ENCODE measurements at places on chromosomes 2 and 18. TPM values are rescaled to one million over a fixed set of nuclear protein-coding genes. Genes with fewer than 3 reads are reported as not detected.

The CERKL gene
- total RNA-seq: not detected

The DIPK1C gene
- total RNA-seq: not detected

The TBR1 gene
- 0.05 TPM for total RNA-seq

GRCh38 chr2:219434718-219435525 lies at the start of gene SPEG:
TSS of gene SPEG (plus strand) at chr2:219434843. CDS start at chr2:219434978, 135 bp downstream.
- H3K4me1 ChIP-seq: no peaks in the 10 kb centered on the region
- H3K27ac ChIP-seq: no peak within 1 kb of the TSS
- H3K27me3 ChIP-seq: peaks cover 29% of the 10 kb centered on the region
- no peak within 1 kb of the TSS for H3K4me3 ChIP-seq
- no peak for DNase-seq

- DNase-seq: no peak
- no peaks in the 10 kb centered on the region for H3K4me1 ChIP-seq
- H3K27me3 ChIP-seq: no peaks in the 10 kb centered on the region
- H3K4me3 ChIP-seq: no peak overlapping the region
- H3K36me3 ChIP-seq: no peaks in the 10 kb centered on the region
- no peak overlapping the region for H3K27ac ChIP-seq
Observed at GRCh38 chr18:60905699-60906098, 427.5 kb upstream of the CDH20 start.
